ENCODE measurements at places on chromosomes 16 and 17.

GRCh38 chr16:74811911-74812310, 37.3 kb upstream of the FA2H start:
- DNase-seq: no peak

DNA sequence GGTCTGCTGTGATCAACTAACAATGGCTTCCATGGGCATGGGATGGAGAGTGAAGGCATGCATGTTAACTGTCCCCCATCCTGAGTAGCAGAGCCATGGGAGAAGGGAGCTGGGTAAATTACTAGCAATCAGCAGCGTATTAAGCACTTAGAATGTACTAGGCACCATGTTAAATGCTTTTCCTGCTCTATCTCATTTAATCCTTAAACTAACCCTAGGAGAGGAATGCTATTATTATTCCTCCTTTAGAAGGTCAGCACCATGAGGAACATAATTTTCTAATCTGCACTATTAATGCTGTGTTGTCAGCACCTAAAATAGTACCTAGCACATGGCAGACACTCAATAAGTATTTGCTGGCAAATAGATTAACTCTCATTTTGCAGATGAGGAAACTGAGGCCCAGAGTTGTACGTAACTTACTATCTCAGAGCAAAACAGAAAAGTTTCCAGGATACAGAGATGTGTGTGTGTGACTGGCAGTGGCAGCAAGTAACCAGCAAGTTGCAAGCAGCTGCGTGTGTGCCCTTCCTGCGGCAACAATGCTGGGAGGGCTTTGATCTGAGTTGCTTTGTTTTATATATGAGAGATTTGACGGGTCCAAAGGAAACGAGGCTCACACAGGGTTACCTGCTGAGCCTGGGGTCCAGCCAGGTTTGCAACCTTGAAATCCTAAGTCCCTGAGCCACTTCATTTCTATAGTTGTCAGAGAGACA, 6.5 kb upstream of the KLHL36 start:
- no peak for DNase-seq

DNA sequence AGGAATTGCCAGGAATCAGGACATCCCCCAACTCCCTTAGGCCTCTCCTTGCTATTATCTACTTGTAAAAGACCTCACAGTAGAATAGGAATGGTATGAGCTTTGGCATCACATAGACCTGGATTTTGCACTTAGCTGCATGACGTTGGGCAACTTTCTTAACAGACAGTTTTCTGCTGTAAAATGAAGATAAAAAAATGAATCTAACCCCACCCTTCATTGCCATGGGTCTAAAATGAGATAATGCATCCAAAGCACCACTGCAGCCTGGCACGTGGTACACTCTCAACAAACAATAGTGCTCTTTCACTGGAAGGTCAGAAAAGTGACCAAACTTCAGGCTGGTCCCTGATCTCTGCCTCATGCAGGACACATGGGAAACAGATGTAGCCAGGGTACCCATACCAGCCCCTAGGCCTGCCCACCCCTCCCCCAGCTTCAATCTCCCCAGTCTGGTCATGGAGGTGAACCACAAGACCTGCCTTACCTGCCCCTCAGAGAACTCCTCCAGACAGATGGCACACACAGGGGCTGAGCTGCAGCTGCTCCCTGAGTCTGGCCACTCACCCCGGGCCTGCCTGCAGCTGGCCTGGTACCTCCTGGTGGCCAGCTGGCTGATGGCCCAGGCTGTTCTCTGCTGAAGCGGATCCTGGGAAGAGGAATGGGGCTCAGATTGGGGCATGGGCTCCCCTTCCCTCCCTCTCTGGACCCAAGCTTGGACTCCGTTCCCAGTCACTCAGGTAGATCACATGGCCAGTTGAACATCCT, 8.5 kb upstream of the SUPT4H1 start:
- DNase-seq: no peak

- no peak for DNase-seq
Measured at GRCh38 chr17:77863814-77864161, 94.7 kb upstream of the TNRC6C start.

DNA sequence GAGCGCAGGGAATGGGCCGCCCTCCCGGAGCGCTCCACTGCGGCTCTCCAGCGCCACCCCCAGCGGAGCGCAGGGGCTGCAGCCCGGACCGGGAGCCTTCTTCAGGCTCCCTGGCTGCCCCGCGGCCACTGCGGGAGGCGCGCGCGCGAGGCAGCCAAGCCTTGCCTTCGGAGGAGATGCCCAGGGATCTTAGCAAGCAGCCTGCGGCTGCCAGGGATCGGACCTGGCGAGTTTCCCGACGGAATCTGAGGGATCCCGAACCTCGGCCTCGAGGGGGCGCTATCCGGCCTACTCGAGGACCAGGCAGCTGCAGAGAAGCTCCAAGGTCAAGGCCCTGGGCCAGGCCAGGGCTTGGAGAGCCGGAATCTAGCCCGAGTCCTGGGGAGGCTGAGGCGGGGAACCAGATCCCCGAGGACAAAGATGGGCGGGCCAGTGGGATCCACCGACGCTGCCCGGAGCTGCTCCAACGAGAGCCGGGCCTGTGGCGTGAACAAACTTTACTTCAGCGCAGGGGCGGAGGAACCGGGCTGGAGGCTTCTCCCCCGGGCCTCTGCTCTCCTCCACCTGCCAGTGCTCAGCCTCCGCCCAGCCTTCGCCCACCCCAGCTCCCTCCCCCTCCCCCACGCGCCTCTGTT, at the start of gene IRX6:
Gene IRX6, plus strand, starts transcription at position 567 of the 635 bp plus-strand sequence. CDS start 889 bp downstream, outside the sequence.
- peak; percentile 92 for DNase-seq

- no peak for DNase-seq
Measured at GRCh38 chr17:54944796-54945195, 23.7 kb downstream of the COX11 start.

- no peak for DNase-seq
Measured at GRCh38 chr17:61967729-61968128, 39.9 kb upstream of the INTS2 start.

DNA sequence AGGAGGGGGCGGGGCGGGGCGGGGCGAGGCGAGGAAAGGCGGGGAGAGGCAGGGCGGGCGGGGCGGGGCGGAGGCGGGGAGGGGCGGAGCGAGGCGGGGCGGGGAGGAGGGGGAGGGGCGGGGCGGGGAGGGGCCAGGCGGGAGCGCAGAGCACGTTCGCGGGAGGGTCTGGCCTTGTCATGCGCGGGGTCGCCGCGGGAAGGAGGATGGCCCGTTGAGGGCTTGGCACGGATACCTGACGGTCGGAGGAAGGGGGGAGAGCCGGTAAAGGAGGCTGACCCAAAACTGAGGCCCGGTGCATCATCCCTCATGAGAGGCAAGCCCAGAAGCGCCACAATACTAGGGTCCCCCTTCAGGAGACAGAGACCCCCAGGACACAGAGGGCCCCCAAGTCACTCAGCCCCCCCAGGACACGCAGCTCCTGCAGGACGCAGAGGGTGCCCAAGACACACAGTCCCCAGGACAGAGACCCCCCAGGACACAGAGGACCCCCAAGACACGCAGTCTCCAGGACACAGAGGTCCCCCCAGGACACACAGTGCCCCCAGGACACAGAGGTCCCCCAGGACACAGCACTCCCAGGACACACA, 593 bp upstream of the WDR45B start:
- peak; percentile 77 for DNase-seq

GRCh38 chr17:61247439-61247838, 152.2 kb upstream of the TBX2 start:
- no peak for DNase-seq

- no peak for DNase-seq
Measured at GRCh38 chr17:50614471-50615051, 20.1 kb upstream of the ABCC3 start.

DNA sequence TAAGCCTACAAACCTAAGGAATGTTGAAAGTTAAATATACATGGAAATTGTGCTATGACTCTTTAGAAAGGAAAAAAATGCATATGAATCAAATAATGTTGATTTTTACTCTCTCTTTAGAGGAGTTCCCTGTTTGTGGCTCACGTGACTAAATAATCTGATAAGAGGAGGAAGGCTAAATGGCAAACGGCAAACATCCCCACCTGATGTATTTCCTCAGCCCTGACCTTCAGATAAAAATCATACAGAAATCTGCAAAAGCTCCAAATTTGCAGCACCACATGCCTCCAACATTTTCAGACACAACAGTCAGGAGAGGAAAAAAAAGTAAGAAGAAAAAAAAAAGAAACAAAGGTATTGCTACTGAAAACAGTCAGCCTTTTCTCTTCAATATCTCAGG, 423.0 kb upstream of the PSMD7 start:
- no peak for DNase-seq

- no peak for DNase-seq
Measured at GRCh38 chr17:47791025-47791424, 30.6 kb downstream of the OSBPL7 start.

GRCh38 chr17:78789663-78790181, 7.6 kb upstream of the CYTH1 start:
- DNase-seq: no peak

- DNase-seq: no peak
Measured at GRCh38 chr17:31530391-31530985, 139.0 kb downstream of the RAB11FIP4 start.

DNA sequence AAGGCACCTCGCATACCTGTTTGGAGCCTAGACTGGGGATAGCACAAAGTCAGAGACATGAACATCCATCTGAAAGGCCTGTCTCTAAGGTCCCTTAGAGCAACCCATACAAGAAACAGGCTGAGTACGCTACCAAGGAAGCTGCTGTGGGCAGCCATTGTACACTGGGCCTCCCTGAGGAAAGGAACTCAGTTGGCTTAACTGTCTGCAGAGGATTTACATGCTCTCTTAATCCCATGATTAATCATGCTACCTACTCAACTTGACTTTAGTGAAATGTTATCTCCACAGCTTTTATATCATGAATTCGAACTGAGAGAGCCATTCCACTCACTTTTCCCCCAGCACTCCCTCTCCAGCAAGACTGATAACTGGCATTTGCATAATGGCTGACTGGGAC, 26.0 kb downstream of the PHLPP2 start:
- DNase-seq: no peak

- no peak for DNase-seq
Measured at GRCh38 chr17:65259696-65260485, 122.7 kb downstream of the RGS9 start.

DNA sequence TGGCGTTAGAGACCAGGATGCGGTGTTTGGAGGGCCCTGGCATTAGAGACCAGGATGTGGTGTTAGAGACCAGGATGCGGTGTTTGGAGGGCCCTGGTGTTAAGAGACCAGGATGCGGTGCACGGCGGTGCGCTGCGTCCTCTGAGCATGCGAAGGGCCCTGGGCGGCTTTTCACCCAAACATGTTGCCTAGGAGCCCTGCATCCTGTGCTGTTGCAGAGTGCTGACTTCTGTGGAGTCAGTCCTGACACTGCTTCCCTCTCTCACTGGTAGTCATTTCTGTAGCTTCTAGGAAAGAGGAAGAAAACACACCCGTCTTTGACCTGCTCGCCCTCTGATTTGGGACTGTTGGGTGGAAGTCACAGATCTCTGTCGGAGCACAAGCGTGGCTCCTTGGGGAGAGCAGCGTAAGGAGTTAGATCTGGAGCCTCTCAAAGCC, 141.2 kb downstream of the LAT start:
- DNase-seq: no peak

- DNase-seq: no peak
Measured at GRCh38 chr17:78734793-78735641, 47.1 kb downstream of the CYTH1 start.

DNA sequence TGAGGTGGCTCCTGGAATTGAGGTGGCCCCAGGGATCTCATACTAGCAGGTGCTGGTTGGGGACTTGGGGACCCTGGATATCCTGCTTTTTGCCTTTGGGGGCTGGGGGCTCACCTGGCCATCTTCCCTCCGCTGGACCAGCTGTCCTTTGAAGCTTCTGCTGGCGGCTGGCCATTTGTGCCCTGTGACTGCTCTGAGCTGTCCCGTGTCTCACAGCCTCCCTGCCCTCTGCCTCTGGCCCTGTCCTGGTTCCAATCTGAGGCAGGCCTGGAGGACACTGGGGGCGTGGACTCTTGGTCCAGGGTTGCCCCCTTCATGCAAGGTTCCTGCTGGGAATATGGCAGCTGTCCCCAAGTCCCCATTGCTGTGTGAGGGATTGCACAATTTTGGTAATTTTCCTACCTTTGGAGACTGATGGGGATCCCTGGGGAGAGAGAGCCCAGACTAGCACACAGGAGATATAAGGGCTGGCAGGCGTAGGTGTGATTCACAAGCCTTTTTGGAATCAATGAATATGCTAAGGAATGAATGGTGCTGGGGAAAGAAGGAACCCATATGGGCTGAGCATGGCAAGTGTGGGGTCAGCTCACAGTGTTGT, 19.2 kb downstream of the ADCY7 start:
- no peak for DNase-seq

Measured in H9 (cell line).